ENCODE measurements at places on chromosomes 5 and 9.
A peak's percentile ranks its signal among the peaks of the same experiment; 100 is the strongest.

- DNase-seq: no peak
Observed at GRCh38 chr9:99607842-99608448, 213.7 kb upstream of the NR4A3 start.

- DNase-seq: no peak
Observed at GRCh38 chr5:68345171-68345570, 129.6 kb downstream of the PIK3R1 start.

DNA sequence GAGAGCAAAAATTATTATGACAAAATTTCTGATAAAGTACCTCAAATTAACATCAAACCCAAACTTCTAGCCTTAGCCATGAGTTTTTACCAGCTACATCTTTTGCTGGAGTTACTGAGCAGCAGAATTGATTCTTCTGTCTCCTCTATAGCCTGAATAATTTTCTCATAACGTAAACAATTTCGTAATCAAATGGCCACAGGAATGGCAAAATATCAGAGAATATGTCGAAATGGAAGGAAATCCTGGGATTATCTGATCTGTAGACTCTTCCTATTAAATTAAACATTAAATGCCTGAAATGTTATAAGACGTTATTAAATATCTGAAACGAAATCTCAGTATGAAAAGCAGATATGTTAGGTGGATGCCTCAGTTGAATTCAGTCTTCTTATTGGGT is 41.1 kb downstream of the LURAP1L start:
- DNase-seq: no peak

- DNase-seq: no peak
Observed at GRCh38 chr9:35726931-35727330, 5.1 kb downstream of the TLN1 start.

DNA sequence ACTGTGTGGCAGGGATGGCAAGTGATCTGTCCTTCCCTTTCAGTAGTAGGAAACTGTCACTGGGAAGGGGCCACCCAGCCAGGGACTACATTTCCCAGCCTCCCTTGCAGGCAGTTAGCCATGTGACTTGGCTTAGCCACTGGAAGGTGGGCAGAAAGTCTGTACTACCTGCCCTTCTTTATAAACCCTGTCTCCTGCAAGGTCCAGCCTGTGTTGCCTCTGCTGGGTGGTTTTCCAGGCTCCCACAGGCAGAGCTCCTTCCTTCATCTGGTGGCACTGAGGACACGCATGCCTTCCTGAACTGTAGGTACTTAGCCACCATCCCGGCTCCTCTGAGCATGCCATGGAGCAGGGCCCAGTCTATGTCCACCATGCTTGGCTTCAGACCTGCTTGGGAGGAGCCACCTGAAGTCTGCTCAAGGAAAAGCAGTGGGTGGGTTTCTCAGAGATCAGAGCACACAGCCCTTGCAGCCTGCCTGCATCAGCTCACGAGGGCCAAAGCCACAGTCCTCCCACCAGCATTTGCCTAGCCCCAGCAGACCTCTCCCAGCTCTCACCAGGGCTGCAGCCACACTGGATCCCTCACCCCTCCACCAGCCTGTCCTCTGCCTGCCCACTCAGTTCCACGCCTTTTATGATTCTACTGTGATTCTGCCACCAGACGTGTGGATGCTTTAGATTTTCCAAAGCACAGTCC is 16.7 kb upstream of the SLC25A51 start:
- no peak for DNase-seq

- peak; percentile 36 for DNase-seq
Observed at GRCh38 chr9:105044518-105044917, 116.6 kb upstream of the ABCA1 start.

GRCh38 chr5:44390351-44390750 is 1.1 kb upstream of the FGF10 start:
- no peak for DNase-seq

- DNase-seq: no peak
Observed at GRCh38 chr5:148540647-148541046, 113.7 kb downstream of the HTR4 start.

DNA sequence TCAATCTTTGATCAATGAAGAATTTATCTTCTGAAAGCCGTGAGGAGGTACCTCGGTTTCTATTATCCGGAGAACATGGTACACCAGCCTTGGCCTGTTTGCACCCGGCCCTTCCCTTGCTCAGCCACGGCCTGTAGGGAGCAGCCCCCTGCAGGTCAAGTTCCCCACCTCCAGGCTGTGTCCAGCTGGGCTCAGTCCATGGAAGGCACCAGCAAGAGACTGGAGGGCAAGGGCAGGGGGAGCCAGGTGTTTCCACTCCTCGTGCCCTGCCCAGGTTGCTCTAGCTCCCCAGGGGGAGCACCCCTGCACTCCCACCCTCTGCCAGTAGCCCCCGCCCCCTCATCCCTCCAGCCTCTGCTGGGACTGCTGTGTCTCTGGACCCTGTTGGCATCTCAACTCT is 87.3 kb upstream of the ADAMTS2 start:
- DNase-seq: no peak

DNA sequence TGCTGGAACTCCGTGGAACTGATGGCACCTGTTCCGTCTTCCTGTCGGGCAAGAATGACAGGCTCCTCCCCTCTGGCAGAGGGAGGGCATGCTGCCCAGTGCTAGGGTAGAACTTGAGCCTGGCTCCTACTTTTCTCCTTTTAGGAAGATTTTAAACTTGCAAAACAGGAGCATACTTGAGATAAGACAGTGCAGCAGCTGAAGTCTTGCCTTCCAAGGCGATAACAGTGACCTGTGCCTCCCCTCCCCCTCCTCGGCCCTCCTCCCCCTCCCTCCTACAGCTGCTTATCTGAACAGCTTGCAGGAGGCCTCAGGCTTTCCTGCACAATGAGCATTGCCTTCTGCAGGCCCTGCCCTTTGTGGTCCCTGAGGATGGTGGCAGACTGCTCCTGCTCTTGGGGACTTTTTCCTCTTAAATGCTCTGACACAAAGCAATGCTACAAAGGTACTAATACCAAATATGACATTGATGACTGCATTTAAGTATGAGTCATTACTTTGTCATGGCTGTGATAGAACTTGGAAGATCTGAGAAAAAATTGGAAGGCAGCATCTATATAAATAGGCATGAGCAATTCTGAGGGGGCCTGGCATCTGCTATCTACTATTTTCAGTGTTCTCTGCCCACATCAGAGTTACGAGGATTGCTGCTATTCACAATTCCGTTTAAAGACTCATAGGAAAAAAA is 2.0 kb downstream of the GADD45G start:
- DNase-seq: no peak

GRCh38 chr9:76910861-76911260 is 4.9 kb upstream of the PRUNE2 start:
- DNase-seq: no peak

DNA sequence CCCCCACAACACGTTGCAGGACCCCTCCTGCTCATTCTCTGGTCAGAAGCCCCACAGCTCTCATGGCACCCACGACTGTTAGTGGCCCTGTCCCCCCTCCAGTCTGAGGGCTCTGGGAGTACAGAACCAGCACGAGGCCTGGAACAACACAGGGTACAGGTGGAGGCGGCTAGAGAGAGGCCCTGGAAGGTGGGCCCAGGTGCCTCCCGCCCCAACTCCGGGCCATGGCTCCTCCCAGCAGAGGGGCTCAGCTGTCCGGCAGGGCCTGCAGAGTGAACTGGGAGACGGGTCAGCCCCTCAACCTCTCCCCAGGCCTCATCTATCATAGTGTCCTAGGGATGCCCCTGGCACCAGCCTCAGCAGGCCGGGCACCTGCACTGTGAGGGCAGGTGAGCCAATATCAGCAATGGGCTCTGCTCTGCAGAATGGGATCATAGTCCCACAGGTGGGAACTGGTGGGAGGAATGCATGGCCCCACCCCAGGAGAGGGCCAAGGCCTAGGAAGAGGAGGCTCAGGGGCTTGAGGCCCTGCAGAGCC is 58.6 kb downstream of the BARX1 start:
- DNase-seq: no peak

- no peak for DNase-seq
Observed at GRCh38 chr9:135551031-135551430, 5.1 kb downstream of the OBP2A start.

DNA sequence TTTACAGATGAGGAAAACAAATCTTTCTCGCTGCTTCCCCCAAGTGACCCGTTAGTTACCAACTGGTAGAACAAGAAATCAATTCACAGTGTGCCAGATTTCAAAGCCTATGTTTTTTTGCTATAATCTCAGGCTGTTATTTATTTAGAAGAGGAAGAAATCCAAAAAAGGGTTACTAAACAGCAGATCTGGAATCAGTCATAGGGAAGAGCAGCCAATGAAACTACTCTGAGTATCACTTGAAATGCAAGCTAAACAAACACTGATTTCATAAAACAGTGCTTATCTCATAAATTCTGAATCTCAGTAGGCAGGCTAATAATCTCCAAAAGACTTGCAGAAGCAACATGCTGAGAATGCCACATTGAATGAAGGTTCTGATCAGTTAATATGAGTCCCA is 829.5 kb upstream of the ACO1 start:
- DNase-seq: no peak

GRCh38 chr5:32475334-32476097 is 31.0 kb upstream of the ZFR start:
- no peak for DNase-seq

GRCh38 chr9:124389146-124389939 is 25.9 kb downstream of the PSMB7 start:
- DNase-seq: no peak

- DNase-seq: no peak
Observed at GRCh38 chr5:178289438-178289837, 56.8 kb upstream of the PHYKPL start.

DNA sequence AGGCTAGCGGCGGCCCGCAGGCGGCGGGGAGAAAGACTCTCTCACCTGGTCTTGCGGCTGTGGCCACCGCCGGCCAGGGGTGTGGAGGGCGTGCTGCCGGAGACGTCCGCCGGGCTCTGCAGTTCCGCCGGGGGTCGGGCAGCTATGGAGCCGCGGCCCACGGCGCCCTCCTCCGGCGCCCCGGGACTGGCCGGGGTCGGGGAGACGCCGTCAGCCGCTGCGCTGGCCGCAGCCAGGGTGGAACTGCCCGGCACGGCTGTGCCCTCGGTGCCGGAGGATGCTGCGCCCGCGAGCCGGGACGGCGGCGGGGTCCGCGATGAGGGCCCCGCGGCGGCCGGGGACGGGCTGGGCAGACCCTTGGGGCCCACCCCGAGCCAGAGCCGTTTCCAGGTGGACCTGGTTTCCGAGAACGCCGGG is 253 bp downstream of the SLC12A2 start:
- peak; percentile 84 for DNase-seq

- no peak for DNase-seq
Observed at GRCh38 chr9:107683566-107683965, 194.0 kb upstream of the KLF4 start.

DNA sequence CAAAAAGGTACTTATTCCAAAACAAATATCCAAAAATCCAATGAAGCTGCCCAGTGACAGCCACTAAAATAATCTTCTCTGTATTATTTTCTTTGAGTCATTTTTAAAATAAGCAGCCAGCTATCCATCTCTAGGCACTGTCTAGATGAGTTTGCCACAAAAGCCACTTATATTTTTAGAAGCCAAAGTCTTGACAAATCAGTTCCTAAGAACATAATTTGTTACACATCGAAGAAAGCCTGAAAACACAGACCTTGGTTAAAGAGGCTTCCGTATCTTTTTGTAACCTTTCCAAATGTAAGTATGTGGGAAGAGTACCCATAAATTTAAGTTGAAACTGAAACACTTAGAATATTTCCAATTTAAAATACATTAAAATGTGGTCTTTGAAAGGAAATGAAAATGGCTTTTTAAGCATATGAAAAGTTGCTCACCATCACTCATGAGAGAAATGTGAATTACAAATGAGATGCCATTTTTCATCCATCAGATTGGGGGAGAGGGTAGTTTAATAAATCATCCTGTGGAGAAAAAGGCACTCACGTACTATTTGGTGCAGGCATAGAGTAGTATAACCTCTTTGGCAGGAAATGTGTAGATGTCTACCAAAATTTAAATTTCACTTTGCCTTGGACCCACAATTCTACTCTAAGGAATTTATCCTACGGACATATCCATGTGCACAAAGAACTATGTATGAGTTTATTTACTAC is 180.4 kb downstream of the MLLT3 start:
- DNase-seq: no peak

DNA sequence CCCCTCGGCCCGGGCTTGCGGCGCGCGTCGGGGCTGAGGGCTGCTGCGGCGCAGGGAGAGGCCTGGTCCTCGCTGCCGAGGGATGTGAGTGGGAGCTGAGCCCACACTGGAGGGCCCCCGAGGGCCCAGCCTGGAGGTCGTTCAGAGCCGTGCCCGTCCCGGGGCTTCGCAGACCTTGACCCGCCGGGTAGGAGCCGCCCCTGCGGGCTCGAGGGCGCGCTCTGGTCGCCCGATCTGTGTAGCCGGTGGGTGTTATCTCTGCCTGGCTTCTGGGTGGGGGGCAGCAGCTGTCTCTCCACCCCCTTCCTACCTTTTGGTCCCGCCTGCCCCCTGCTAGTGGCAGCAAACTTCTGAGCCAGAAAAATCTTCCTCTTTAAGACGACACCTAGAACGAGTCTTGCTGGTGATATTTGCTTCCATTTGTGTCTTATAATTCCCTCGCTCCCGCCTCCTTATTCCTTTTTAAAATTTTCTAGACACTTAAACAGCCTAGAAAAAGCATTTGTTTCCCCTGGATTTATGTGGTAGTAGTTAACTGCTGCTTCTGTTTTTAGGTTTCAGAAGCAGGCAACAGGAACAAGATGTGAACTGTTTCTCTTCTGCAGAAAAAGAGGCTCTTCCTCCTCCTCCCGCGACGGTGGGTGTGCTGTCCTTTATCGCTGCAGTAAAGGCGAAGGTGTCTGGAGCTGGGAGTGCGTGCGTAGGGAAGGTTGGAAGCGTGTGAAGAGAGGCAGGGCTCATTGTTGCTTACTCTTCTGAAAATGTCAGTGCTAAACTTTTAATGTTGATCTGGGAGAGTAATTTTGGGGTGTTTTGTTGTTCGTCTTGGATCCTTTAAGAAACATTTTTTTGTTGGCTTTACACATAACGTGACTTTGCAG is 554 bp downstream of the JAK2 start:
- peak; percentile 35 for DNase-seq

- DNase-seq: no peak
Observed at GRCh38 chr5:42680046-42680445, 76.6 kb upstream of the CCDC152 start.

DNA sequence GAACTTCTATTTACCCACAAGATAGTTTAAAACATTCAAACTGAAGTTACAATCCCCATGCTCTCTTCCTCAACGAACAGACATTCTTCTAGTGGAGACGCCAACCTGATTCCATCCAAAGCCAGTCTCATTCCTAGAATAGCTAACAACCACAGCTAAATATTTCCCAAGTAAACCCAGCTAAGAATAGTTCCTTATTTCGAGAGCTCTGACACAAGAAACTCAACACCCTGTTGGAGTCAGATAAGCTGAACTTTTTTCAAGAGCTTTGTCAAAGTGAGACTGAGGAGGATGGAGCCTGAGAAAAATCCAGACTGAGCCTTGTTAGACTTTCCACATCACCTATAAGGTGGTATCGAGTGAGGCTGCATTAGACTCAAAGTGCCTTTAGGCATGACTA is 56.7 kb upstream of the RPS23 start:
- DNase-seq: no peak

DNA sequence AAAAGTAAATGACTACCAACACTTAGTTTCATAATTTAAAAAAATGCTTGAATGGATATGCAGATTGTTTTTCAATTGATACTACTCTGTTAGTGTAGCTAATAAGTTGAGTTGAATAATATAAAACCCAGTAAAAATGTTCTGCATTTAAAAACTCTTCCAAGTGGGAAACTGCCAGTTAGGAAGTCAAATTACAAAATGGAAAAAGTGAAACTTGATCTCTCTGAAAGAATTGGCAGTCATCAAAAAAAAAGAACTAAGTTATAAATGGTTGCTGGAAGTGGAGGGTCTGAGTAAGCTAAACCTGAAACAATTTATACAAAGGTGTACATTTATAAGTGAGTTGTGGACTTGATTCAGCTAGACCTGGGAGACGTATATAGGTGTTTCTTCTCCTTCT is 52.4 kb downstream of the VCAN start:
- DNase-seq: no peak
